ENCODE measurements at places on chromosomes 1 and 21.

GRCh38 chr1:204400882-204401510 lies 10.6 kb downstream of the PPP1R15B start:
- no peak for DNase-seq

DNA sequence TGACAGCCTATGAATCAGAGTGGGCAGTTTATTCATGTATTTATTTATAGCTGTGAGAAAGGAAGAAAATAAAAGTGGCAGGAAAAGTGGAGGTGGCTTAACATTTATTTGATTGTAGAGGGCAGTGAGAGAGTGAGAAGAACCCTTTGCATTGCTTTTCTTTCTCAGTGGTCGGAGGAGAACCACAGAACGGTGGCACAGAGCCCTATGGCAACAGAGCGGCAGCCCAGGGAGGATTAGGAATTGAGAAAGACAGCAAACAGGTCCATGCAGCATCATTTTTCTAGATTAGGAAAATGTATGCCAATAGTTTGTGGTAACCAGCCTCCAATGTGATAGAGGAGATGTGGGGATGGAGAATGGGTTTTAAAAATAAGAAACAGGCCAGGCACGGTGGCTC lies 53.1 kb downstream of the NMNAT2 start:
- no peak for DNase-seq

DNA sequence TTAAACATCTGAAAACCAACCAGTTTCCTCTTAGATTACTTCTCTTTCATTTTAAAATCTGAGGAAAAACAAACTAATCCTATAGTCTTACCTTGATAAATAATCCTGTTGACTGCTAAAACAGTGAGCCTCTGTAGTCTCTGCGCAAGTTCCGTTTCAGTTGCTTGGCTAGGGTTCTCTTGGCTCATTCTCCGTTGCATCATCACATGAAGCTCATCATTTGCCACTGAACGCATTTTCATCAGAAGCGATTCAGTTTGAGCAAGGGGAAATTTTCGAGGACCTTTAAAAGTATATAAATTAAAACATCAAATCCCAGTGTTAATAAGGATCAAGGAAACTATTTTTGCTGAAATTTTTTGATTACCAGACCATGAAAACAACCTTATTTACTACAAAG lies 96.7 kb upstream of the GNG4 start:
- DNase-seq = no peak

DNA sequence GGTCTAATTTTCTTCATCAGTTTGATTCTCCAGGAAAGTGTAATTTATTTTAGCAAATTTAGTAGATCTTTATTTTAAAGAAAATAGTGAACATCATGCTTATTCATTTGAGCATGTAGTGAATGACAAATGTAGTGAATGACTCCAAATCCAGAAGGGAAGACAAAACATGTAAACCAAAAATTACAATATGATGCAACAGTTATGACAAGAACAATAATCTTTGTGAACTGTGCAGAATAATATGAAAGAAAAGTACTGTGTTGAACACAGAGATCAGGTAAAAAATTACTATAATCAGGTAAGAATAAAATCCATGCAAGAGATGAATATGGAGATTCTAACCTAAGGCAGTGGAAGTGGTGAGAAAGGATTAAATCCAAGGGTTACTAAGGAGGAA lies 30.0 kb upstream of the DPH5 start:
- DNase-seq = no peak

GRCh38 chr1:112536561-112536960 lies 27.8 kb downstream of the WNT2B start:
- DNase-seq = no peak

GRCh38 chr1:78420688-78421087 lies 70.1 kb upstream of the PTGFR start:
- no peak for DNase-seq

DNA sequence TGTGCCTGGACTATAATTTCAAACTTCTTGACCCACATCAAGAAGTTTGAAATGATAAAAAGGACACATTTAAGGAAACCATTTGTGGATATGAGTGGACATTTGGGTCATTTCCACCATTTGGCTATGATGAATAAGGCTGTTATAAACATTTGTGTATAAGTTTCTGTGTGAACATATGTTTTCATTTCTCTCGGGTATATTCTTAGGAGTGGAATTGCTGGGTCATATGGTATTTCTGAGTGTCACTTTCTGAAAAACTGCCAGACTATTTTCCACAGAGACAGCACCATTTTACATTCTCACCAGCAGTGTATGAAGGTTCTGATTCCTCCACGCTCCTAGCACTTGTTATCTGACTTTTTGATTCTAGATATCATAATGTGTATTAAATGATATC lies 50.8 kb downstream of the GPR137B start:
- no peak for DNase-seq
